Activated naive CD4-positive, alpha-beta T cell treated with anti-CD3 and anti-CD28 coated beads for 36 hours (primary cell): ENCODE measurements at places on chromosomes 6 and 20. TPM values are rescaled to one million over a fixed set of nuclear protein-coding genes. Genes with fewer than 3 reads are reported as not detected.
A peak's percentile ranks its signal among the peaks of the same experiment; 100 is the strongest.

HLA-G gene
- 0.22 TPM for total RNA-seq

SLC22A7 gene
- total RNA-seq, result not detected

- DNase-seq, result no peak
- no peak overlapping the region for H3K27ac ChIP-seq
- no peaks in the 10 kb centered on the region for H3K4me1 ChIP-seq
These were observed 60.4 kb downstream of the HAO1 start for GRCh38 chr20:7879883-7880282.

DNA sequence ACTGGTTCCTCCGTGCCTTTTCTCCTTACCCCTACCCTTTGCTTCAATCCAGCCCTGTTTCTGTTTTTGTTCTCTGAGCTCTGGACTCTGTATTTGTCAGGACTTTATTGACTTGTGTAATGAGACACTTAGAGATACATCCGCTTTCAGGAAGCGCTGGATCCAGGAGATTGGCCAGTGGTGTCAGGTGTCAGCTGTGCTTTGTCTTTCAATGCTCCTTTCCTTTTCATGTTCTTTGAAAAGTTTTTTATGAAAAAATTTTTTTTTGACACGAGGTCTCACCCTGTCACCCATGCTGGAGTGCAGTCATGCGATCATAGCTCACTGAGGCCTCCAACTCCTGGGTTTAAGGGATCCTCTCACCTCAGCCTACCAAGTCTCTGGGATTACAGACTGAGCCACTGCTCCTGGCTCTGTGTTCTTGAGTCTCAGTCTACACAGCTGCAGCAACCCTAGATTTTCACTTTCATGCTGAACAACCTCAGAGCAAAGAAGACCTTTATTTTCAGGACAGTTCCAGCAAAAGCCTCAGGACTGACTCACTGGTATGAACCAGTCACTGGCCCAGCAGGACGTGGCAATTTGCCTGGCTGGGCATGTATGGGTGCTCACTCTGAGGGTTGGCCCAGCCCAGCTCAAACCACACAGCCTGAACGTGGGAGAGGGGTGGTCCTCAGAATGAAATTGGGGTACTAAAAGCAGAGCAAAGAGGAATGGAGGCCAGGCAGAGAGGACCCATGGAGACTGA, 108.5 kb downstream of the DHX35 start:
- H3K36me3 ChIP-seq, result no peaks in the 10 kb centered on the region
- no peak overlapping the region for H3K4me3 ChIP-seq
- no peak for DNase-seq
- H3K27ac ChIP-seq, result no peak overlapping the region
- H3K4me1 ChIP-seq, result no peaks in the 10 kb centered on the region

DNA sequence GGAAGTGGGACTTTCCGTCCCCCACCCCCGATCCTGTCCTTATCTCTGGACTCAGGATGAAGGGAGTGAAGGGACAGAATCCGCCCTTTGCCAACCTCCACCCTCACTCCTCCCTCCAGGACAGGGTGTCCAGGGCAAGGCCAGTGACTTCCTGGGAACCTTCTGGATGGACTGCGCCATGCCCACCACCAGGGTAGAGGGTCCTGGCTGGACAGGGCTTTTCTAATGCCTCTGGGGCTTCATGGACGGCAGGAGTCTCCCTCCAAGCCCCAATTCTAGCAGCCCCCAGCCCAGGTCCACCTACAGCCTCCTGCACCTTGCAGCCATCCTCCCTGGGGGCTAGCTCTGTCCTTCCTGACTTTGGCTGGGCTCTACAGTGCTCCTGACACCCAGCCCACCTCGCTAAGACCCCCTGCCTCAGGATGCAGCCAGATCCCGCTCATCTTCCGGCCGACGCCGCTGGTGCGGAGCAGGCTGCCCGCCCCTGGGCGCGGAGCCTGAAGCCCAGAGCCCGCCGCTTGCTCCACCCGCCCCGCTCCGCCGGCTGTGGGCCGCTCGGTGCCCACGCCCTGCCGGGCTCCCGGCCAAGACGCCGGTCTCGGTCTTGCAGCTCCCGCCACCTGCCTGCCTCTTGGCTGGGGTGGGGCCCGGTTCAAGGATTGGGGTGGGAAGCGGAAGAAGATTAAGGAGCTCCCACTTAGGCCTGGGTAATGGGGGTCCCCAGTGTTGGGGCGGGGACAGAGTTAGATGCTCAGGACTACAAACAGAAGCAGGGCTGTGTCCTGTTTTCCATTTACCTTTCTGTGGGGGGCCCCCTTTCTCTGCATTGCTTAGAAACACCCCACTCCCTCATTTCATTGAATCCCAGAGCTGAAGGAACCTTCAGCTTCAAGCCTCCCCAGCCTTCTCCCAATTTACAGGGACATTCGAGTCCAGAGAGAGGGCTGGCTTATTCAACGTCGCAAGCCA, 72.8 kb downstream of the MDGA1 start:
- H3K4me3 ChIP-seq, result peak overlapping the region; percentile 44
- DNase-seq, result no peak
- no peaks in the 10 kb centered on the region for H3K36me3 ChIP-seq
- H3K27me3 ChIP-seq, result peaks cover 6% of the 10 kb centered on the region
- peaks cover 36% of the 10 kb centered on the region for H3K4me1 ChIP-seq
- H3K27ac ChIP-seq, result no peak overlapping the region

DNA sequence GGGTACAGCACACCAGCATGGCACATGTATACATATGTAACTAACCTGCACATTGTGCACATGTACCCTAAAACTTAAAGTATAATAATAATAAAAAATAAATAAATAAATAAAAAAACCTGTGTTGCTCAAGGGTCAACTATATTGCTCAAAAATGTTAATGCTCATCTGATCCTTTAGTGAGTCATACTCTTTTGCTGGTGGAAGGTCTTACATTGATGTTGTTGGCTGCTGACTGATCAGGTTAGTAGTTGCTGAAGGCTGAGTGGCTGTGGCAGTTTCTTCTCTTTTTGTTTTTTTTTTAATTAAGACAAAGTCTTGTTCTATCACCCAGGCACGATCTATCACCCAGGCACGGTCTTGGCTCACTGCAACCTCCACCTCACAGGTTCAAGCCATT, 29.6 kb upstream of the SMIM26 start:
- no peak for DNase-seq
- no peak overlapping the region for H3K4me3 ChIP-seq
- no peaks in the 10 kb centered on the region for H3K27me3 ChIP-seq
- H3K27ac ChIP-seq, result no peak overlapping the region
- no peaks in the 10 kb centered on the region for H3K4me1 ChIP-seq
- H3K36me3 ChIP-seq, result peaks cover 45% of the 10 kb centered on the region

GRCh38 chr6:57313711-57314471, 3.5 kb upstream of the PRIM2 start:
- no peak overlapping the region for H3K27ac ChIP-seq
- no peak for DNase-seq
- peaks cover 9% of the 10 kb centered on the region for H3K36me3 ChIP-seq
- H3K4me3 ChIP-seq, result no peak overlapping the region
- H3K4me1 ChIP-seq, result peaks cover 7% of the 10 kb centered on the region

DNA sequence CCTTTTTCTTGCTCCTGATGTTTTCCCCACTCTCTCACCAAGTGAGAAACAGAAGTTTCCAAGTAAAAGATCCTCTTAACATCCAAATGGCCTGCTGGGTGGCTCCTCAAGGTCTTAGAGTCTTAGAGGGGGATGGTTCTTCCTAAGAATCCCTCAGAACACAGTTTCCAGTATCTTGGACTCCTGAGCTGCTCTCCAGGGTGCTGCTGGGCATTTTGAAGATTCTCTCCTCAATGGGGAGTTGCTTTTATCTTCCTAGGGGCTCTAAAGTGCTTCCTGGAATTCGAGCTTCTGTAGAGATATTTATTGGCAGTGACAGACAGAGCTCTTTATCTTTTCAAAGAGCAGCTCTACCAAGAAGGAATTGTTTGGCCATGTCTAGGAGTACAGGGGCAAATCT, 70.8 kb upstream of the SLC35B3 start:
- H3K4me3 ChIP-seq, result no peak overlapping the region
- H3K36me3 ChIP-seq, result no peaks in the 10 kb centered on the region
- no peaks in the 10 kb centered on the region for H3K4me1 ChIP-seq
- H3K27ac ChIP-seq, result no peak overlapping the region
- DNase-seq, result no peak

GRCh38 chr6:8831366-8832152, 396.2 kb upstream of the SLC35B3 start:
- H3K27ac ChIP-seq, result no peak overlapping the region
- no peaks in the 10 kb centered on the region for H3K36me3 ChIP-seq
- H3K4me3 ChIP-seq, result no peak overlapping the region
- H3K4me1 ChIP-seq, result no peaks in the 10 kb centered on the region
- H3K27me3 ChIP-seq, result no peaks in the 10 kb centered on the region
